ENCODE measurements at places on chromosomes 6 and 20.

DNA sequence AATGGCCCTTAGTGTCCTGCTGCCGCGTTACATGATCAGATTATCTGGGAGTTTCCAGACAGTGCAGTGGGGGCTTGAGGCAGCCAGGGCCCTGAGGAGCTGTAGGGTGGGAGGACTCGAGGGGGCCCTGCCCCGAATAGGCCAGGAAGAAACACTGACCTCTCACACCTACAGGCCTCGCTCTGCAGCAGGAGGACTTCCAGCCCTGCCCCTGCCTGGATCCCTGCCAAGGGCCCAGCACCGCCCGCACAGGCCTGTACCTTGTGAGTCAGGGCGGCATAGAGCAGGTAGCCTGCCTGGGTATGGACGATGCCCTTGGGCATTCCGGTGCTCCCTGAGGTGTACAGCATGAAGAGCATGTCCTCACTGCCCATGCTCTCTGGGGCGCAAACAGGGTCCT, 30.1 kb upstream of the APMAP start:
- DNase-seq: no peak

DNA sequence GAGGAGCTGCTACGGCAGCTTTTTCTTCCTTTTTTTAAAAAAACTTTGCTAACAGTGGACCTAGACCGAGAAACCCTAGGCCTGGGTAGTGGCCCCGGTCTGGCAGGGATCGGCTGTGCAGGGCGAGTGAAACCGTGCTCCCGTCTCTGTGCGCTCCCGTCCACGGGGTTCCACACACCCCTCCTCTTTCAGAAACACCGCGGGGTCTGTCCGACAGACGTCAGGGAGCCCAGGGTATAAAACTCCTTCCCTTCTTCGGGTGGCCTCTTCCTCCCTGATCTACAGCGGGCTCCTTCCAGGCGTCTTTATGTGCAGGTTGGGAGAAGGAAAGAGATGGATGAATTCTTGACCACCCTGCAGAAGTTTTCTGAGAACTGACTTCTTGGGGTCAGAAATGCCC, 27.1 kb upstream of the SMOC2 start:
- DNase-seq: no peak

GRCh38 chr6:30264743-30265142, 51.5 kb upstream of the TRIM26 start:
- DNase-seq: no peak

DNA sequence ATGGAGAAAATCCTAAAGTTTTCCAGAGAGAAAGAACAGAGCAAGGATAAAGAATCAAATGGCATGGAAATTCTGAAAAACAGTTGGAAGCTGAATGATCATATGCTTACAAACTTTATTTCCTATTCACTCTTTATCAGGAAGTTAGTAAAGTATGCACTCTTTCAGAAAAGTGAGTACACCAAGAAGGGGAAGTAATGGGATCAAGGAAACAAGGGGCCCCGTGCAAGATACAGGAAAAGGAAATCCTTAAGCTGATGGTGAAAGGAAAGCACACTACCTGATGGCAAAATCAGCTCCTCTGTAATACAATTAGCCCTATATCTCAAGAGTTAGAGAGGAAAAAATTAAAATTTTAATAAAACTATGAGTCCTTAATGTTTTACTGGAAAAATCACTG, 14.0 kb downstream of the CALHM6 start:
- DNase-seq: no peak

GRCh38 chr6:34524499-34524898, 31.6 kb downstream of the SPDEF start:
- no peak for DNase-seq

DNA sequence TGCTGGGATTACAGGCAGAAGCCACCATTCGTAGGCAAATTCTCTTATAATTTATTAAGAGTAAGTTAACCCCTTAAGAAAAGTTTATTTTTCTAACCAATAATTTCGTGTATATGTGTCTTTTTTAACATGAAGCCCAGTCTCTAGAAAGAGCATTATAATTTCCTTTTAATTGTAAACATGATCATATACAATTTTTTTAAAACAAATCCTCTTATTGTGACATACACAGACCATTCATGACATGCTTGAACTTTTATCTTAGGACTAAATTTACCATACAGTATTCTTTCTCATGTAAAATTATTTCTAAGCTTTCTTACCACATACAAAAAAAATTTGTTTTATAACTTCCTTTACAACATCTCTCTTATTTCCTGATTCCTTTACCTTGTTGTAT, 6.7 kb downstream of the ACOT13 start:
- DNase-seq: no peak

DNA sequence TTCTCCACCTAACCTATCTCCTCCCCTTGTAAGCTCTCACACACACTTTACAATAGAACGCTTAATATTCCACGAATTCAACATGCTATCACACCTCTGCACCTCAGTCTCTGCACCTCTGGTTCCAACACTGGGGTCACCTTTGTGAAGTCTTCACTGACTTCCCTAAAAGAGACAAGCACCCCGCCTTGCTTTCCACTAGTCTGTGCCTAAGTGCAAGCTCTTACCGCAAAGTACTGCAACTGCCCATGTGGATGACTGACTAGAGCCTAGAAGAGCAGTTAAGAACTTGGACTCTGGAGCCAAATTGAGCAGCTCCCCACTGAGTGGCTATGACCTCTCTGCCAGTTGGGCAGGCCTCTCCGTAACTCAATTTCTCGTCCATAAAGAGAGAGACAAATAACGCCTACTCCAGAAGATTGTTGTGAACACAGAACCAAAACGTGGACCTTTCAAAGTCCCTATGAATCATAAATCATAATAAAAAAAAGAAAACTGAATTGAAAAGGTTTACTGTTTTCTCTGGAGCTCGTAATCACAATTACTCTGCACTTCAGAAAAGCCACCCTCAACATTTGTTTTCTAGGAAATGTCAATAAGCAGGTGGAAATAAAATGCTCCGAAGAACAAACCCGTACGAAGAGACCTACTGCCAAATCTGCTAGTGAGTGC, 1.2 kb downstream of the IFNGR1 start:
- no peak for DNase-seq

DNA sequence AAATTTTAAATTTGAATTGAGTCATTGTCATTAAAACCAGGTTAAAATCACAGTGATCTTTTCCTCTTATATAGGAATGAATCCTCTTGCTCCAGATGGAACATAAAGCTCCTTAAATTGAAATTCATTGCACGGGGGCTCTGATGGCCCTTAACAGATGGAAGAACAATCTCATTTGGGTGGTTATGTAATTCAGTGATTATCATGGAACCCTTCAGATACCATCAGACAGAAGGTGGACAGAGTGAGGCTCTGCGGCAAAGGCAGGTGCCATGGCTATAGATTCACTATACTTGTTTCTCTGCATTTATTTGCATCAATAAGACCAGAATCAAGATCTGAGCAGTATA, 17.8 kb upstream of the RNF182 start:
- DNase-seq: no peak

- DNase-seq: no peak
These were observed 17.9 kb downstream of the RPF2 start for GRCh38 chr6:110999634-111000270.

DNA sequence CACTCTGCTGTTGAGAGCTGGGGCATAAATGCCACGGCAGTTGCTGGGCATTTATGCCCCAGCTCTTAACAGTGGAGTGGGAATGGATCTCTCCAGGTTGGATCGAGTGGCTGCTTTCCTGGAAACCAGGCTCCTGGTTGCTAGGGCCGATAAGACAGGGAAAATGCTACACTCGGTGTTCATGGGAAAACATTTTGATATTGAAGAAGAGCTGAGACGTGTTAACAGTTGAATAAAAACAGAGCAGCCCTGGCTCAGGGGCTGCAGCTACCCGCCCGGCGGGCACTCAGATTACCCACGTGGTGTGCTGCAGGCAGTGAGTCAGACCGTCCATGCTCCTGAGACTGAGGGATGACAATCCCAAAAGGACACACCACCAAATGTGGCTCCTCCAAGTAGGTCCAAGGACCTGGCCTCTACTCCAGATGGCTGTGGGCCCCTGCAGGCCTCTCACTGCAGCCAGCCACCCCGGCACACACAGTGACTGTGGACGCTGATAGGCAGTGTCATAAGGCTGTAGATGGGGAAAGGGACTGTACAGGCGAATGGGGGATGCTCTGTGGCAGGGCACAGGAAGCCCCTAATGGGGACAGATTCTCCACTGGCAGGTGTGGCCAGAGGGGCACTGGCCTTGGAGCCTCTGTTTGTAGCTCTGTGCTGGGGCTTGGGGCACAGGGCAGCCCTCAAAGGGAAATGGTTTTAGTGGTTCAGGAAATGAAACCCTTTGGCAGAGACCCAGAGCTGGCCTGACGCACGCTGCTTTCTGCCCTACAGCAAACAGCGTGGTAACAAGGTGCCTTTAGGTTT, 237.8 kb downstream of the LY86 start:
- DNase-seq: no peak

DNA sequence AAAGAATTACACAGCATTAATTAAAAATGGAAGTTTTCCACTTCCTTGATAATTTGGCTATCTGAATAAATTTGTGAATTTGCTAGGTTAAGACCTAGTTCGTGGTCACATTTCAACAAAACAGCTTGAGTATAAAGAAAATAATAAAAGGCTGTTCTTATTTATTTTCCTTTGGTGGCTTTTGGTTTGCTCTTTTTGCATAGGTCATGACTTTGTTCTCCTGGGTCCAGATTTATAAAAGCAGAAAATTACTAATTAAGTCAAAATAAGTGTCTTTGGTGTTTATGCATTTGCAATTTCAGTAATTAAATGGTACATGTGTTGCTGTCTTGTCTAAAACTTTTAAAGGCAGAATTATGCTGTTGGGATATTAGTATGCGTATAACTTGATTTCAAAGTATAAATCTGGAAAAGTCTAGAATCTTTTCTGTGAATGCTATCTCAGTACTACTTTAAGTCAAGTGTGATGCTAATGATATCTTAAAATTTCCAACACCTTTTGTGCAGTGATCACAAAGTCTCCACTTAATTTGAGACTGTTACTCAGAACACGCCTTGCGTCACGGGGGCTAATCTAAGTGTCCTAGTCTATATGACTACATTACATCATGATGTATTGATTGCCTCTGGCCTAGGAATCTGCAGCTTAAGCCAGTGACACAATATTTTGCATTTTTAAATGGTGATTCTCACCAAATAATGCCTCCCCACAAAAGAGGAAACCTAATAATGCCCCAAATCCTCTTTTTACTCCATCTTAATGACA, 41.0 kb downstream of the GNAS start:
- DNase-seq: no peak

DNA sequence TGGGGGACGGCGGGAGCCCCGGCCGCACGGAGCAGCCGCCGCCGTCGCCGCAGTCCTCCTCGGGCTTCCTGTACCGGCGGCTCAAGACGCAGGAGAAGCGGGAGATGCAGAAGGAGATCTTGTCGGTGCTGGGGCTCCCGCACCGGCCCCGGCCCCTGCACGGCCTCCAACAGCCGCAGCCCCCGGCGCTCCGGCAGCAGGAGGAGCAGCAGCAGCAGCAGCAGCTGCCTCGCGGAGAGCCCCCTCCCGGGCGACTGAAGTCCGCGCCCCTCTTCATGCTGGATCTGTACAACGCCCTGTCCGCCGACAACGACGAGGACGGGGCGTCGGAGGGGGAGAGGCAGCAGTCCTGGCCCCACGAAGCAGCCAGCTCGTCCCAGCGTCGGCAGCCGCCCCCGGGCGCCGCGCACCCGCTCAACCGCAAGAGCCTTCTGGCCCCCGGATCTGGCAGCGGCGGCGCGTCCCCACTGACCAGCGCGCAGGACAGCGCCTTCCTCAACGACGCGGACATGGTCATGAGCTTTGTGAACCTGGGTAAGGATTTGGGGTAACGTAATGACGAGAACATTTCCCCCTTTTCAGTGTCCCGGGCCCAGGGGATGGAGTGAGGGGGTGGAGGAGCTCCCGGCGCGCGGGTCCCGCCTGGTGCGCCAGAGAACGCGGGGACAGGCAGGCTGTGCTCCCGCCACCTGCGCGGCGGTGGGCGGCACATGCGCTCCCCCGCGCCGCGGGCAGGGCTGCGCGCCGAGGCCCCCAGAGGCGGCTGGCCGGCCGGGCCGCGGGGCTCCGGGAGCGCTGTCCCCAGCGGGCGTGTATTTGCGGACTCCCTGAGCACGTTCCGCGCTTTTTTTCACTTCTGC, 1.4 kb downstream of the BMP6 start:
- no peak for DNase-seq

- DNase-seq: no peak
These were observed 2.0 kb upstream of the NPEPL1 start for GRCh38 chr20:58690396-58691135.

DNA sequence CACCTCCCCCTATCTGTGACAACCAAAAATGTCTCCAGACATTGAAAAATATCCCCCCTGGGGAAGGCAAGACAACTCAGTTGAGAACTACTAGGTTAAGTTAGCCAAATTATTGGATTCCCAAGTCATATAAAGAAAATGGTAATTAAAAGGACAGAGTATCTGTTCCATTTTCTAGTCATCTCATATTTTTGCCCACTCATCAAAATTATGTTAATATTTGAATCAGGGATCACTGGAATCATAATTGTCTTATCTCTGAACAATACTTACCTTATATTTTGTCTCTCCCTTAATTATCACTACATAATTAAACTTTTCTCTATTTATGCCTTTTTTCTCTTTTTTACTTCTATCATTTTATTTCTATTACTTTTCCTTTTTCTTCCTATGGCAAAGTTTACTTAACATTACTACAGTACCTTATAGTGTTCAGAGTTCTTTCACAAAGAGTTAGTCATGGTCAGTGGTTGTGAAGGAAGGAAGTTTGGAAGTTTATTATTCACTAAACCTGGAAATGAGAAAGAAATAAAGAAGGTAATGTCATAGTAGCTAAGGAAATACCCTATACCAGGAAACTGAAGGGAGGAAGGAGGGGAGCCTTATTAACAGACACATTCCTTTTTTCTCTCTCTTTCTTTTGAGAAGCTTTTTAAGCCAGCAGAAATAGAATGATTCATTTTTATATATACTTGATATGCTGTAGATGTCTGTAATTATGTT, 332.9 kb downstream of the COL12A1 start:
- DNase-seq: no peak

DNA sequence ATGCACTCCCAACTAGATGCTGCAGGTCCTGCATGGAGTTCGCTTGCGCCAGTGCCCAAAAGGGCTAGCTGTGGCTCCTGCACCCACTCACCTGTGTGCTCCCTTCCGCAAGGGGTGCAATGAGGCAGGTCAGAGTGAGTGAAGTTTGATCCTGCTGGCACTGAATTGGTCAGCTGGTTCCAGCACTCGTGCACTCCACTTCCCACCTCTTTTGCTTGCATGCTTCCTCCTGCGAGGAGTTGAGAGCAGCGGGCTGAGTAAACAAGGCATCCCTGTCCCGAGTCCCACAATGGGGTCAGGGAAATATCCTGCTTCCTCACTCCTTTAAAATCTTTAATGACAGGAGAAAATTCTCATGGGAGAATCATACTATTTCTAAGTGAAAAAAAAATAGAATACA, 86.2 kb downstream of the LCA5 start:
- no peak for DNase-seq

DNA sequence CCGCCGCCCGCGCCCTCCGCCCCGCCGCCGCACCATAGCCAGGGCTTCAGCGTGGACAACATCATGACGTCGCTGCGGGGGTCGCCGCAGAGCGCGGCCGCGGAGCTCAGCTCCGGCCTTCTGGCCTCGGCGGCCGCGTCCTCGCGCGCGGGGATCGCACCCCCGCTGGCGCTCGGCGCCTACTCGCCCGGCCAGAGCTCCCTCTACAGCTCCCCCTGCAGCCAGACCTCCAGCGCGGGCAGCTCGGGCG, 1.5 kb downstream of the FOXC1 start:
- no peak for DNase-seq
